ENCODE measurements at places on chromosomes 1 and 21. TPM values are rescaled to one million over a fixed set of nuclear protein-coding genes. Genes with fewer than 3 reads are reported as not detected.

DNA sequence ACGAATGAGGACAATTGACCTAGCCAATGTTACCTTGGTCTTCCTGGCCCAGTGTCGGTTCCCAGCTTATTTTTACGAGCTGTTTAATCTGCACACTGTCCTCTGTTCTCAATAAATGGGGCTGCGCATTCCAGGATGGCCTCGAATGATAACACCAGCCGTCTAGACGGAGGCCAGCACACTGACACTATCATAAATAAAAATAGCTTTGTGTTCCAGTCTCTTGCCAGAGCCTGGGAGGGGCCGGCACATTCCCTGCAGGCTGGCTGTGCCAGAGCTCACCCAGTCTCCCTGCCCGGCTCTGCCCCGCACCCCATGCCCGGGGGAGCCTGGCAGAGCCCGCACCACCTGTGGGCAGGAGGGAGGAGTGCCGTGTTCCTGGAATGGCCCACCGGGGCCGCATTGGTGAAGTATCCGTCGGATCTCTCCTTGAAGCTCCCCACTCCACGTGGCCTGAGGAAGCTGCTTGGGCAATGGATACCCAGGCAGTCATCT is 92.1 kb downstream of the SPSB1 start:
- DNase-seq: peak; percentile 50

GRCh38 chr1:192159781-192160180 is 1.5 kb downstream of the RGS18 start:
- DNase-seq: peak; percentile 26

The EDEM3 gene
- 33.5 TPM for total RNA-seq

The NUDT4B gene
- total RNA-seq: not detected

The G0S2 gene
- total RNA-seq: 1.9 TPM

GRCh38 chr1:53270873-53271272 is 32.6 kb upstream of the MAGOH start:
- no peak for DNase-seq

GRCh38 chr1:93349231-93350135 is 3.8 kb downstream of the DR1 start:
- DNase-seq: peak; percentile 29

- peak; percentile 48 for DNase-seq
Observed at GRCh38 chr1:8348777-8349472, 31.0 kb downstream of the SLC45A1 start.

The CDC14A gene
- total RNA-seq: 13.9 TPM

- peak; percentile 66 for DNase-seq
Observed at GRCh38 chr1:145982010-145982723, 14.2 kb downstream of the TXNIP start.

The HSPB7 gene
- total RNA-seq: not detected

The FMO5 gene
- total RNA-seq: 0.60 TPM

GRCh38 chr1:94527447-94528031 is 14.0 kb downstream of the F3 start:
- DNase-seq: peak; percentile 20

The HAO2 gene
- not detected for total RNA-seq

The TARS2 gene
- total RNA-seq: 21.5 TPM

DNA sequence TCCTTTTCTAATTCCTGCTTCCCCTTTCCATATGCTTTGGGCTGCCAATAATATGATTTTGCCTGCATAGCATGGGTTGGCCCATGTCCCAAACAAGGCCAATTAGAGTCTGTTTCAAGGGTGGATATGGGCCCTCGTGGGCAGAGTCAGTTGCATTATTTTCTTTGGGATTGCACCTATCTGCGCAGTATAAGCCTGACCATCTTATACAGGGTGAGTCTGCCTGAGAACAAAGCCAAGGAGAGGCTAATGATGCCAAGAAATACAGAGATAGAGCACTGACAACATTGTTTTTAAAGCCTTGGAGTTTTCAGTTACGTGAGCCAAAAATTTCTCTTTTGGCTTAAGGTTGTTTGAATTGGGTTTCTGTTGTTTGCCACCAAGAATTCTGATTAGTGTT is 18.6 kb downstream of the OVAAL start:
- peak; percentile 34 for DNase-seq

DNA sequence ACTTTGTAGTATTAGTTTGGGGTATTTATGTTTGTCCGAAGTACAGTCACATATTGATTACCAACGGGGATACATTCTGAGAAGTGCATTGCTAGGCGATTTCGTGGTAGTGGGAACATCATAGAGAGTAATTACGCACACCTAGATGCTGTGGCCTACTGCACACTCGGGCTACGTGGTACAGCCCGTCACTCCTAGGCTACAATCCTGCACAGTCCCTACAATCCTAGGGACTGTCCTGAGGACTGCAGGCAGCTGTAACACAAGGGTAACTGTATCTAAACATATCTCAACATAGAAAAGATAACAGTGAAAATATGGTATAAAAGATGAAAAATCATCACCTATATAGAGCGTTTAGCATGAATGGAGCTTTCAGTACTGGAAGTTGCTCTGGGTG is 18.6 kb downstream of the EXOC8 start:
- DNase-seq: no peak

The PTPRC gene
- total RNA-seq: not detected

GRCh38 chr1:8031176-8031785 is 5.2 kb upstream of the ERRFI1 start:
- DNase-seq: peak; percentile 72

GRCh38 chr1:71295350-71295749 is 214.5 kb upstream of the ZRANB2 start:
- DNase-seq: no peak

- DNase-seq: no peak
Observed at GRCh38 chr21:42311816-42312625, 3.2 kb downstream of the TFF3 start.

- peak; percentile 10 for DNase-seq
Observed at GRCh38 chr1:110606657-110607535, 738 bp upstream of the KCNA2 start.

- DNase-seq: no peak
Observed at GRCh38 chr1:80375662-80376061, 1369.1 kb upstream of the ADGRL4 start.

The CASQ1 gene
- total RNA-seq: not detected

The CD1C gene
- not detected for total RNA-seq

GRCh38 chr1:84409888-84410287 is 11.6 kb downstream of the DNASE2B start:
- DNase-seq: no peak

DNA sequence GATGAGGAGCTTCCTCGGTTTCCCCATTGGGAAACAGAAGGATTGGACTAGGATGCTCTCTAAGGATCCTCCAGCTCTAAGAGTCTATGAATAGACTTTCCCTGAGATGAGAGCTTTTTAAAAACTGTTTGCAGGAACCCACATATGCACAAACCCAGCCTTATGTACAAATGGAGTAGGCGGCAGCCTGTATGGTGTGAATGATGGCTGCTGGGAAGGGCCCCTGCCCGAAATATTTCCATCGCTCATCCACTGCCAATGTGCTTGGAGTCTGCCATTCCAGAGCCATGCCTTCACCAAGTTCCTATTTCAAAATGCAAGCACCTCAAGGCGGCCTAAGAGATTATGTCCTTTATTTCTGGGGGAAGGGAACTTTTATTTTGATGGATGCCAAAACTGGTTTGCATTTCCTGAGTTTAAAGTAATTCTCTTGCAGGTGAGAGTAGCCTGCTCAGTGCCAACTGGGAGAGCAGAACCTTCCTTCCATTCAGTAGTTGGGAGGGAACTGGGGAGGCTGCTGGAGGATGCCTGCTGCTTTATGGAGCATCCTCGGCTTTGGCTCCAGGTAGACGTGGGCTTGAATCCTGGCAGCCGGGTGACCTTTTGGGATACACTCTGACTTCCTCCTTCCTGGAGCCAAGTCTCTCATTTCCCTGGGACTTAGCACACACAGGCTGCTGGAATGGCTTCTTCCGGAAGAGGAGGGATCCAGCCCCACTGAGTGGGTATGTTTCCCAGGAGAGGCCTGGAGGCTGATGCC is 165.9 kb downstream of the ACTL8 start:
- DNase-seq: no peak

The AKR7A3 gene
- total RNA-seq: 0.49 TPM

- DNase-seq: no peak
Observed at GRCh38 chr1:47963568-47964358, 33.4 kb downstream of the TRABD2B start.

The MYOG gene
- total RNA-seq: not detected

- no peak for DNase-seq
Observed at GRCh38 chr1:27664291-27664690, 7.7 kb downstream of the IFI6 start.
